ENCODE measurements at places on chromosomes 1 and 21.

DNA sequence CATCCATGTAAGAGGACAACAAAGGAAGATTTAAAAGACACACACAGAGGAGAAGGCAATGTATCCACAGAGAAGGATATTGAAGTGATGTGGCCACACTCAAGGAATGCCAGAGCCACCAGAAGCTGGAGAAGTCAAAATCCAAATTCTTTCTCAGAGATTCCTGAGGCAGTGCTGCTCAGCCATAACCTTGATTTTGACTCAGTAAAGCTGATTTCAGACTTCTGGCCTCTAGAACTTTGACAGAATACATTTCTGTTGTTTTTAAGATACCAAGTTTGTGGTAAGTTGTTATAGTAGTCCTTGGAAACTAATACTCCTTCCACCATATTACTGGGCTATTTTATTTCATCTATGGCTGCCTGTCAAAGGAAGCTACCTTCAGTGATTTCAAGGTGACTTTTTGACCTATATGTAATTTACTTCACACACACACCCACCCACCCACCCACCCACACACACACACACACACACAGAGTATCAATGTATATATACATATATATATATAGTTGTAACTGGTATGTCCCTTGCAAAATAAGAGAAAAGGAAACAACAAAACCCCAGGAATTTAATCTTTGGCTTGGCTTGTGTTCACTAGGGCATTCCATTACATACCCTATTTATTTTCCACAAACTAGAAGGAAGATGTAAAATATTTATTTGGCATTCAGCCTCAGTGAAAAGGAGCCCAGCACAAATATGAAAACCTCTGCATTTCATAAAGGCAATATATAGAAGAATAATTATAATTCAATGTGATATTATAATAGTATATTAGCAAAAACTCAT lies 142.1 kb upstream of the PTGFR start:
- no peak for DNase-seq

- no peak for DNase-seq
Observed at GRCh38 chr21:23936224-23936623, 1671.1 kb downstream of the MRPL39 start.

DNA sequence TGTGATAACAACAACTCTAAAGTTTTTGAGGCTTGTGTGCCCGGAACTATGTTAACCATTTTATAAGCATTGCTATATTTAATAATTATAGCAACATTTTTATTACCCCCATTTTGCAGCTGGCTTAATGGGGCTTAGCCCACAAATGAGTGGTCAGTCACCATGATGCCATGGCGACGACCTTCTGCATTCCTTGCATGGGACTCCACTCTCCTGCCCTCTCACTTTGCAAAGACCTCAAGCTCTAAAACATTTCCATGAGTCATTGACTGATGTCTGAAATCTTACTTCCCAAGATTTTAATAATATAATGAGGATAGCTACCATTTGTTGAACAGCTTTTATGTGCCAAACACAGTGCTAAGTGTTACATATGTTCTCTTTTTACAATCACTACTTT lies 15.4 kb downstream of the NGF start:
- no peak for DNase-seq

DNA sequence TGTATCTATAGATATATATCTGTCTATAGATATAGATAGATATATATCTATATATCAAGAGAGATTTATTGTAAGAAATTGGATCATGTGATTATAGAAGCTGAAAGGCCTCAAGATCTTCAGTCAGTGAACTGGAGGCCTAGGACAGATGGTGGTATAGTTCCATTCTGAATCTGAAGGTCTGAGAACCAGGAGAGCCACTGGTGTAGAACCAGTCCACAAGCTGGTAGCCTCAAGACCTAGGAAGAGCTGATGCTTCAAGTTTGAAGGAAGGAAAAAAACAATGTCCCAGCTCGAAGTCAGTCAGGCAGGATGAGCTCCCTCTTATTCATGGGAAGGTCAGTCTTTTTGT lies 213.2 kb upstream of the JUN start:
- DNase-seq, result no peak

DNA sequence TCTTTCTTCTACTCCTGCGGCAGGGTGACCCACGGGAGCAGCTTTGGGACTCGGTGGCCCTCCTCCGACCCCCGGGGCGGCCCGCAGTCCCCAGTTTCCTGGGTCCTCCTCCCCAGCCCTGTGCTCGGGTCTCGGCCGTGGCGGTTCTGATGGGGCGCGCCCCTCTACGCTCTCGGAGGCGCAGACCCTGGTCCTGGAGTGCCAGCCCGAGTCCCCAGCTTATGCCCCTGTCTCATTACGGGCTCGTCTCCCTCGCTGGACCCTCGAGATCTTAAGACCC lies 430 bp downstream of the BTG2 start:
- DNase-seq, result no peak

DNA sequence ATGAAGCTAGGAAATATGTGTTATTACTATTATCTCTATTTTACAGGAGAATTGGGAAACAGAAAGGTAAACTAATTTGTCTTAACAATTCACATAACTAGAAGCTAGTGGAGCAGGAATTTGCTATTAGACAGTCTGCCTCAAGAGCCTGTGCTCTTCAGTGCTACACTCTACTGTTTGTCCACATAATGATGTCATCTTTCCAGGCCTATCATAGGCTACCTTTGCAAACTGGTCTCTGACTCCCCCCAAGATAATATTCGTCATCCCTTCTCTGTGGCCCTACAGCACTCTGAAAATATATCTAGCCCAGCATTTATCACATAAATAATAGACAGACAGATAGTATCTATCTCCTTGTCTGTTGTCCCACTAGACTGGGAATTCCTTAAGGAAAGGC lies 34.1 kb downstream of the TRIT1 start:
- DNase-seq, result no peak

GRCh38 chr21:44353191-44353970 lies at the start of gene TRPM2:
Gene TRPM2, plus strand, starts transcription at chr21:44353621. Its CDS starts 80 bp downstream, at chr21:44353701.
- DNase-seq, result no peak

DNA sequence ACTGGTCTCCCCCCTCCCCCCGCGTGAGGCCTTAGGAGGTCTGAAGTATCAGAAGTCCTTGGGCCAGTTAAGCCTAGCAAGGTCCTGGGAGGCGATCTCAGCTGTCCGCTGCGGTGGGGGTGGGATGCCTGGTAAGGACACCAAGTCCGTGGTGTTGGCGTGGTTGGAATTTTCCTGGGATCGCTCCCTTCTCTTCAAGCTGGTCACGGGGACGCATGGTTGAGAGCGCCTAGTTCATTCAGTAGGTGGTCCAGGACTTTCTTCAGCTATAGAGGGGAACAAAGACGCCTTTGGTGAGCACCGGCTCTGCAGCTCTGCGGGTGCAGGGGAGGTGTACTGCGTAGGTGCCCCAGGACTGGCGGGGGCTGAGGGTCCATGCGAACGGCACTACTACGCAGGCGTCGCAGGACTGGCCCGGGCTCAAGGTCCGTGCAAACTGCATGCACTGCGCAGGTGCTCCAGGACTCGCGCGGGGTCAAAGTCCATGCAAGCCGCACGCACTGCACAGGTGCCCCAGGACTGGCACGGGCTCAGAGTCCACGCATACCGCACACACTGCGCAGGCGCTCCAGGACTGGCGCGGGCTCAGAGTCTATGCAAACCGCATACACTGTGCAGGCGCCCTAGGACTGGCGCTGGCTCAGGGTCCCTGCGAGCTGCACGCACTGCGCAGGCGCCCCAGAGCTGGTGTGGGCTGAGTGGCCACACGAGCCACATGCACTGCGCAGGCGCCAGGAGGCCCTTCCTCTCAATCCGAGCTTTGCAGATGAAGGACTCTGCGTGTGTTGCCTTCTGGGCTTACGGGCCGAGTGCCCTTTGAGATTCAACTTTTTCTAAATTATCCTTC lies 36.6 kb upstream of the HMGN1 start:
- DNase-seq, result peak; percentile 43

DNA sequence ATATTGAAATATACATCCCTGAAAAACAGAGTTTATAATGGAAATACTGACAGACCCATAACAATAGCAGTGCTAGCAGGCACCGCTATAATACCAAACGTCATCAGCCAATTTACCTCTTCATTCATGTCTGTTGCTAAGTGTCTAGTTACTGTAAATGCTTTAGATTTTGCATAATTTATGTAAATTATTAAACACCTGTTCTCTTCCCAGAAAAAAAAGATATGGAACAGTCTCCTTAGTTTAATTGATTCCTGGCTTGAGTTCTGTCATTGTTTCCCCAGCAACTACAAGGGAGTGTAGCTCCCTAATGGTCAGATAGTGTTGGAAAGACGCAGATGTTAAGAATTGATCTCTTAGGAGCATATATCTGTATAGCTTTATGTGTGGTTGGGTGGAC lies 817.9 kb upstream of the ADGRL2 start:
- no peak for DNase-seq

DNA sequence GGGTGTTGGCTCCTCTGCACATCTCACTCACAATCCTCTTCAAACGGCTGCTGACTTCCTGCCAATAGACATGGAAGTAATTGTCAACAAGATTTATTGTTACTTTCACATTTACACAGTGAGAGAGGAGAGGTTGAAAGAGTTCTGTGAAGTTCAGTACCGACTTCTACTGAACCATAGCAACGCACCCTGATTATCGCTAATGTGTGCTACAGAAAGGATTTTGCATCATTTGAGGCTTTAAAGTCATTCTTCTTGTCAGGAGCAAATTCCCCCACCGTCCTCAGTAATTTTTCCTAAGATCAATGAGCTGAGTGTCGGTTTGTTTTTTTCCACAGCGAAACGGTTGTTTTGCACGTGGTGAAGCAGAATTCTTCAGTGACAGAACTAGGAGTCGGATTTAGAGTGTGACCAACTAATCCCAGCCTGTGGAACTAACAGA lies 361.0 kb downstream of the ADGRL2 start:
- DNase-seq, result no peak

DNA sequence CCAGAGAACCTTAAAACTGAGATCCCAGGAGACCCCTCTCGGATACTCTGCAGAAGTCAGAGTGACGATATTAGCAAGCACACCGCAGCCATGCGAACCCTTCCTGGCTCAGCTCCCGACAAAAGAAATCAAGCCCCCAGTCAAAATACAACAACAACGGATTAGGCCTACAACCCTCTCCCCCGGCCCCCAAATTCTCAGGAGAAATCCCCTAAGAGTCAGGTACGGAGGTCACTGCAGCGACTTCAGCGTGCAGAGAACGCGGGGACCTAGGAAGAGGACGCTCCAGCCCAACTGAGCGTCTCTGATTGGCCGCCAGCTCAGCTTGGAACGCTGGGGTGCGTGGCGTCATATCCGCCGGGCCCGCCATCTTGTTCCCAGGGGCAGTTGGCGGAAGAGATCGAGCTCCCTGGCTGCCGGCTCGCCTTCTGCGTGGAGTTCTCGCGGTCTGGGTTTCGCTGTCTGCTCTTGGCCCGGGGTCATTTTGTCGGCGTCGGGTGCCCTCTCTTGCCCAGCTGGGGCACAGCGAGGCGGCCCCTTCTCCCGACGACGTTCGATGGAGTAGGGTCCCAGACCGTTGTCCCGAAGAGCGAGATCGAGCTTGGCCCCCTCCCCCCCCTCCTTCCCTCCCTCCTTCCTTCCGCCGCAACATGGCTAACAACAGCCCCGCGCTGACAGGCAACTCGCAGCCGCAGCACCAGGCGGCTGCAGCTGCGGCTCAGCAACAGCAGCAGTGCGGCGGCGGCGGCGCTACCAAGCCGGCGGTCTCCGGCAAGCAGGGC lies at the start of gene PRPF38B:
PRPF38B (plus strand) TSS at position 369 of the 782 bp plus-strand sequence; CDS start at position 651, 282 bp downstream.
- peak; percentile 85 for DNase-seq

DNA sequence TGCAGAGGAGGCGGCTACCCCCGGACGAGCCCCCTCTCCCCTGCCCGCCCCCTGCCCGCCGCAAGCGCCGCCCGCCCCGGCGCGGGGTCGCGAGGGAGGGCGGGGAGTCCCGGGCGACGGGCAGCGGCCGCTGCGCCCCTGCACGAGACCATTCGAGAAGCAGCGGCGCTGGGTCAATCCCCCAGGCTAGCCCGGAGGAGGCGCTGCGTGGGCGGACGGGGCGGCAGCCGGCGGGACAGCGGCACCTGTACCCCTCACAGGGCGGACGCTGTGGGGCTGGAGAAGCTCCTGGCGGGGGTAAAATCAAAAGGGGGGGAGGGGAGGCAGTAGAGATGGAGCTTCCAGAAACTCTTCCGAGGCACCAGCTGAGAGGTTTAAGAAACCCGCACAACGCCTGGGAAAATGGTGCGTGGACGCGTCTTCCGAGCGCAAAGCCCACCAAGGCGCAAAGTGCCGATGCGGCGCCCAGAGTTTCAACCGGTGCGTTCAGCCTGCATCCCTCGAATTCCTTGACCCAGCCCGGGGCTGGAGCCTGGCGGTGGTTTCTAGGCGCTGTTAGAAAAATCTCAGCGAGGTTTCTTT lies at the start of gene PLPPR5:
PLPPR5 (minus strand) TSS at position 1 of the 582 bp plus-strand sequence. CDS start 190 bp downstream, outside the sequence.
- no peak for DNase-seq

GRCh38 chr1:201845331-201846083 lies 16.6 kb downstream of the IPO9 start:
- no peak for DNase-seq

Measured in COLO829 (cell line).